EH (cell line): ENCODE measurements at places on chromosomes 12 and 14.

DNA sequence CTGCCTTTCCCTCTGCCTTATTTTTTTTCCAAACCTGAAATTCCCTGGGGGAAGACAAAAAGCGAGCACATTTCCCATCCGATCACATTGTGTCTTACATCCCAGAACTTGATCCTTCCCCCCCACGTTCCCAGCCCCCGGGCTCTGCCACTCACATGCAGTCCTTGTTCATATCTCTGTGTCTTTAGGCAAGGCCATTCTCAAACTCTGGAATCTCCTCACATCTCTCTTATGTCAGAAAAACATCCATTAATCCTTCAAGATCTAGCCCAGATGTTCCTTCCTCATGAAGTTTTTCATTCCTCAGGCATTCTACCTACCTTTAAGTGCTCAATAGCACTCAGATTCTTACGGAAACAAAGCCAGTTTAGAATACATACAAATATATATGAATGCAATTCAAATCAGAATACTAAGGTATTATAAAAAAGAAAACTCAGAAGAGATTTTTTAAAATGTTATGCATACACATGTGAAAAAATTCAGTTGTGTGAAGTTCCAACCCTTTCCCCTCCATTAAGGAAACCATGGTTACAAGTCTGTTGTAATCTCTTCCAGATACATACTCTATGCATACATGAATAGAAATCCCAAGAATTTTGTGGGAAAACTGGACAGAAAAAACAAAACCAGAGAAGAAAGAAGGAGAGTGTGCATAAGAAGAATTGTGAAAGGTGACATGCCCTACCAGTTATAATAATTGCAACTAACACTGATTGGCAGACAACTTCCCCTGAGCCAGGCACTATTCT lies 120.3 kb downstream of the SLC38A1 start:
- no peak for DNase-seq

- DNase-seq, result peak; percentile 37
Measured at GRCh38 chr12:48542300-48542928, 17.0 kb downstream of the OR8S1 start.

GRCh38 chr12:102169922-102170621 lies 27.6 kb downstream of the PMCH start:
- peak; percentile 49 for DNase-seq

- peak; percentile 54 for DNase-seq
Measured at GRCh38 chr14:74867673-74868072, 8.3 kb downstream of the PROX2 start.

DNA sequence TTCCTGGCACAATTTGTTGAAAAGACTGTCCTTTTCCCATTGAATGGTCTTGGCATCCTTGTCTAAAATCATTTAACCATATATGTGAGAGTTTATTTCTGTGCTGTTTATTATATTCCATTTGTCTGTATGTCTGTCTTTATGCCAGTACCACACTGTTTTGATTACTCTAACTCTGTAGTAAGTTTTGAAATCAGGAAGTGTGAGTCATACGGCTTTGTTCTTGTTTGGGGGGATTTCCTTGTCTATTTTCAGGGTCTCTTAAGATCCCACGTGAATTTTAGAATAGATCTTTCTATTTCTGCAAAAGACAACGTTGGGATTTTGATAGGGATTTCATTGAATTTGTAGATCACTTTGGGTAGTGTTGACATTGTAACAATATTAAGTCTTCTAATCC lies 88.5 kb downstream of the MYRFL start:
- DNase-seq, result no peak

DNA sequence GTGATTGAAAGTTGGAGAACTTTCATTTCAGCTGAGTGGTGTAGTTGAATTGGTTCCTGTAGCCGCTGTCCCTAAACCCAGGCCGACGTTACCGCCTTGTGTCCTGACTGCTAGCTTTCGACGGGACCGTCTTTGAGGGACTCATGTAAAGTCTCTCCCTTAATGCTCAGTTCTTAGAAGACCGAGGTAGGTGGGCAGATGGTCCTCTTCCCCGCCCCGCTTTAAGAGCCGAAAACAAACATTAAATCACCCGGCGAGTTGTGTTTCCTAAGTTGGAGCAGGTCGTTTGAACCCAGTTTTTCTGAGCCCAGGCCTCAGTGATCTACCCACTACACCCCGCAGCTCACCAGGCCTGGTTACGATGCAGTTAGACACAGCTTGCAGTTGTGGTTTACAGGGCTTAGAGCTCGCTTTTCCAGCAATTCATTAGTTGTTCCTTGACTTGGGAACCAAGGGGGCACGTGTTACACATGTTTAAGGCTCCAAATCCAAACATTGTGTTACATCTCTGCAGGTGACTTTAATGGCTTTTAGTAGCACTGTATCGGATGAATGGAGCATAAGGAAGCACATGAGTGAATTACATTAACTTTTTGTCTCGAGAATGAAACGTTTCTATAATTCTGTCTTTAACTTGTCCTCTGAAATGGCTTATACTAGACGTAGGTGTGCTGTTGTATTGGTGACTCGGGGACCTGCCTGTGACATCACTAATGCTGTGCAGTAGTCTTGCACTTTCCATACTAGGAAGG lies 790 bp downstream of the NEDD1 start:
- DNase-seq, result peak; percentile 50

DNA sequence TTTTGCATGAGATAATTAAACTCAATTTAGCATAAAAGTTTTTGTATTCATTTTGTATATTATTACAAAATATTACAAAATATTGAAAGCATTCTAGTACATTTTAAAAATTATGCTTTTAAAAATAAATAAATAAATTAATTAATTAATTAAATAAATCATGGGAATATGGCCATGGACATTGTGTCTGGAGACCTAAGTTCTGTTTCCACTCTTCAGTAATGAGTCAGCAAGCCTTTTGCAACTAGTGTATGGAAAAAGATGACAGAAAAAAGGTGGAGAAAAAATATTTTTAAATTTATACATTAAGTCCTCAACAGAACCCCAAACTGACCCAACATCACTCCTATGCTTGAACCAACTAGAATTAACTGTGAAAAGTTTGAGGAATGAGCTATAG lies 1187.5 kb upstream of the USP15 start:
- DNase-seq, result no peak

GRCh38 chr14:36054353-36055051 lies 122.0 kb downstream of the PTCSC3 start:
- no peak for DNase-seq

GRCh38 chr12:103877288-103877687 lies 36.3 kb upstream of the NT5DC3 start:
- no peak for DNase-seq

DNA sequence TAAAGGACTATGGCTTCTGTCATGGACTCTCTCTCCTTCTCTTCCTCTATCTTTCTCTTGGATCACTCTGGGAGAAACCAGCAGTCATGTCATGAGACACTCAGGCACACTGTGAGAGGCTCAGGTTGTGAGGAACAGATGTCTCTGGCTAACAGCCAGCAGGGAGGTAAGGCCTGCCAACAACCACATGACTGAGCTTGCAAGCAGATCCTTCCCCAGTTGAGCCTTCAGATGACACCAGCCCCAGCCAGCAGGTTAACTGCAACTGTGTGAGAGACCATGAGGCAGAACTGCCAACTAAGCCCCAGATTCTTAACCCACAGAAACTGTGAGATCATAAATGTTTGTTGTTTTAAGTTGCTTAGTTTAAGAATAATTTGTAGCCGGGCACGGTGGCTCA lies 90.6 kb downstream of the VCPKMT start:
- no peak for DNase-seq

- no peak for DNase-seq
Measured at GRCh38 chr14:34935488-34935887, 47.3 kb upstream of the SRP54 start.

- DNase-seq, result peak; percentile 56
Measured at GRCh38 chr12:24778486-24779304, 170.2 kb downstream of the BCAT1 start.

DNA sequence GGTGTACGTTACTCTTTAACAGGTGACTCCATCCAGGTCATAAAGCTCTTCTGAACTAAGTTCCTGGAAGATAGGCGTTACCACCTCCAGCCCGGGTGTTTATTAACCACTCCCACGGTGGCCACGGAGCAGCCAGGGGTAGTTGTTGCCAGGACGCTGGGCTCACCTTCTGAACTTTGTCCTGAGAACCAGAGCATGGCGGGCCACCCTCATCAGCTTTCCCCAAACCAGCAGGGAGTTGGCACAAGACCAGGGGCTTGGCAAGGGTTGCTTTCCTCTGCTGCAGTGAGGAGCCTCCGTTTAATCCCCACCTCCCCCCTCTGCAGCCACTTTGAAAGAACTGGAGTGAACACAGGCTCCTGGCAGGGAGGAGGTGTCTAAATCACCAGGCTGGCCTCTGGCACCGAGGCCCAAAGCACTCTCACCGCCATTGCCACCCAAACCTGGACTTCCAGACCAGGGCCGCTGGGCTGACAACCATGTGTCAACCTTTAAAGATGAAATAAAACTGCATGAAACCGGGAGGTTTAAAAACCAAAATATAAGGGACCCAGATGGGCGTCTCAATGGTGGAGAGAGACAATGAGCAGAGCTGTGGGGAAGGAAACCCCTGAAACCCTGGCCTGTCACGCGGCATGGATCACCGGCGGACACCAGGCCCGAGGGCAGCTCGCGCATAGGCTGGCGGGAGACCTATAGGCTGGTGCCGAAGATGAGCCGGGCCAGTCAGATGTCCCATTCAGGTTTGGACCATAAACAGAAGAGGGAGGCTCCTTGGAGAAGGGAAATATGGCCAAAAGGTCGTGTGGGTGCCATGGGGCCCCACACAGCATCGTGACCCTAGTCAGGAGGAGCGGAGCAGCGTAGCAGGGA lies 30.9 kb upstream of the TDRD9 start:
- no peak for DNase-seq

DNA sequence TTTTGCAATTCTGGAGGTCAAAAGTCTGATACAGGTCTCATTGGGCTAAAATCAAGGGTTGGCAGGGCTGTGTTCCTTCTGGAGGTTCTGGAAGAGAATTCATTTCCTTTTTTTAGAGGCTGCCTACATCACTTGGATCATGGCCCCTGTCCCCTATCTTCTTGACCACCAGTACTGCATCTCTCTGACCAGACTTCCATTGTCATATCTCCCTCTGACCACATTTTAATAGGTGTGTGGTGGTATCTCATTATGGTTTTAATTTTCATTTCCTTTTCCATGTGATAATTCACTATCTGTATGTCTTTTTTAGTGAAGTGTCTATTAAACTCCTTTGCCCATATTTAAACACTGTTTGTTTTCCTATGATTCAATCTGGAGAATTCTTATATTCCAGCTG lies 215.2 kb upstream of the OTX2 start:
- no peak for DNase-seq

GRCh38 chr12:12376646-12377448 lies 20.0 kb downstream of the BORCS5 start:
- peak; percentile 78 for DNase-seq

GRCh38 chr12:66885115-66885875 lies 206.4 kb upstream of the GRIP1 start:
- DNase-seq, result no peak

DNA sequence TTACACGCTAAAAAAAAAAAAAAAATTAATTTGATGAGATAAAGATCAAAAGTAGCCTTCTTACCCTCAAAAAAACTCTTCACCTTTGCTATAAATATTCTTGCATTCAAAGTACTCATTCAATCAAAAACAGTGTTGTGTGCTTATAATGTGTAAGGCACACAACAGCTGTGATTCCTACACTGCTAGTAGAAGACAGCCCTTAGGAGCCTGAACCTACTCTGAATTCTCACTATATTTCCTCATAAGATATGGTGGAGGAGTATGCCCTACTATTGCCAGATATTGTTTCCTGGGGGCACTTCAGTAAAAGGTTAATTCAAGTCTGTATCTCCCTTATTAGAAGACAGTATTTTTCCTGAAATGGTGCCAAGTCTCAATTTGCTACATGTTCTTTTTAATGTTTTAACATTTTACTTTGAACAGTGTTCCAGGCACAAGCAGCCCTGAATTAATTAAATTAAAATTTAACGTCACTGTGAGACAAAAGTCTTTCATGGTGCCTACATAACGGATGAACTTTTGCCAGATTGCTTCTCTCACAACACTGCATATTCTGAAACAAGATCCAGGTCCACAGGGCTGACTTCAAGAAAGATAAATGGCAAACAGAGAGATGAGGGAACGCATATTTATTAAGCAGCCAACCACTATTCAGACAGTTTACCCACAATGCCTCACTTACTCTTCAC lies 19.3 kb downstream of the PPP2R5E start:
- DNase-seq, result no peak

DNA sequence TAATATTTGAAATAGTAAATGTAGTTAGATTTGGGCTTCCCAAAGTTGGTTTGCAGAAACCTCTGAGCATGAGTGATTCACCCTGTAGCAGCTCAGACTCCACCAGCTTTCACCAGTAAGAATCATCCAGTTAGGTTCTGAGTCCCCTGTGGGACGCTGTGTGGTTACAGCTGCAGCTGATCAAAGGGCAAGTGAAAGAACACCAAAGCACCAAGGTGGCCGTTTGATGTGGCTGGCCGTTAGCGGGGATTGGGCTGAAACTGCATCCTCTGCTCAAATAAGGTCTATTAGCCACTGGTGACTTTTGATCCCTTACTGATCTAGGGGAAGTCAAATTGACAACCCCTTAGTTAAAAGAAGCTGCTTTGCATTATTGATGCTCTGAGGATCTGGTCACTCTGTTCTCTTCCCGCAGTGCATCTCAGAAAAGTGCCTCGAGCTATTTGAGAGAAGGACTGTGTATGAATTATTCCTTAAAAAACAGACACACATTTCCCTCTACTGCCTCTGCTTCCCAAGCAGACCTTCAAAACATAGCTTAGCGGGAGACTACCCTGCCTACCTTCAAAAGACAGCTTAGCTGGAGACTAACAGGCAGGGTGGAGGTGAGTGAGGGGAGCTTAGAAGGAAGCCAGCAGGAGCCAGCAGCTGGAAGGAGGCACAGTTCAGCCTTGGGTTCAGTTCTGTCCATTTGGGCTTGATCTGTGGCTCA lies 3.7 kb downstream of the ABHD12B start:
- DNase-seq, result peak; percentile 26

DNA sequence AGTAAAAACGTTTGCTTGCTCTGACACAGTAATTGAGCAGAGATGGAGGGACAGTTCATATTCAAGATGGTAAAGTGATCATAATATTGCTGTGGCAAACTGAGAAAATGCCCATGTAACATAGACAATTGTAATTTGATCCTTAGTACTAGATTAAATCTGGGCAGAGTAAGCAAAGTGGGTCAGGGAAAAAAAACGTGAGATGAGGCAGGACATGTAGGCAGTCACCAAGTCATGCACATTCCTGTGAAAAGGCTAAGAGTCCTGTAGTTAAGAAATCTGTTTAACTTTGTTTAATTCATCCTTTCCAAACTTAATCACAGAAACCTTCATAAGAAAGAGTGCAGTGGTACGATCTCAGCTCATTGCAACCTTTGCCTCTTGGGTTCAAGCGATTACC lies 16.1 kb downstream of the BTBD7 start:
- DNase-seq, result peak; percentile 42

- DNase-seq, result no peak
Measured at GRCh38 chr12:80381121-80381520, 62.9 kb upstream of the PTPRQ start.

DNA sequence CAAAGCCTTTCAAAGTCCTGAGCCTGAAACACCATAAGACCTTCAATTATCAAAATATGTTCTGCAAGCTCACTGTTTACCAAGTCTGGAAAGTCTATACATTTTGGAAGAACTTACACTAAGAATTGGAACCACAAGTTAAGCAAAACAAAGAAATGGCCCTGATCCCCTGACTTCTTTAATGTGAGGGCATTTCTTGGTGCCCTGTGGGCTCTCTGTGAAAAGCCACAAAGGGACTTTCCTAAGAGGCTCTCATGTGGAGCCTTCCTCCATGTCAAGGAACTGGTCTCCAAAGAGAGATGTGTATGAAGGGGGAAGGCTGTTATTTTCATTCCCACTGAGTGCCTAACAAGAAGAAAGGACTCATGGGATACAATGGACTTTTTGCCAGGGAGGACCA lies 13.5 kb upstream of the MYH6 start:
- DNase-seq, result no peak

GRCh38 chr12:75905922-75906321 lies 125.7 kb downstream of the PHLDA1 start:
- DNase-seq, result peak; percentile 27
